Activated naive CD4-positive, alpha-beta T cell treated with anti-CD3 and anti-CD28 coated beads for 36 hours (primary cell): ENCODE measurements at places on chromosomes 1 and 21. TPM values are rescaled to one million over a fixed set of nuclear protein-coding genes. Genes with fewer than 3 reads are reported as not detected.
A peak's percentile ranks its signal among the peaks of the same experiment; 100 is the strongest.

GRCh38 chr1:85836736-85837135, 128.5 kb upstream of the ZNHIT6 start:
- no peak for DNase-seq

Gene CCDC27
- not detected for total RNA-seq

- DNase-seq, result peak; percentile 92
Observed at GRCh38 chr1:171313835-171314320, at the start of gene FMO4. Gene FMO4, plus strand, starts transcription at chr1:171314183. Its CDS starts 5,643 bp downstream, at chr1:171319826.

DNA sequence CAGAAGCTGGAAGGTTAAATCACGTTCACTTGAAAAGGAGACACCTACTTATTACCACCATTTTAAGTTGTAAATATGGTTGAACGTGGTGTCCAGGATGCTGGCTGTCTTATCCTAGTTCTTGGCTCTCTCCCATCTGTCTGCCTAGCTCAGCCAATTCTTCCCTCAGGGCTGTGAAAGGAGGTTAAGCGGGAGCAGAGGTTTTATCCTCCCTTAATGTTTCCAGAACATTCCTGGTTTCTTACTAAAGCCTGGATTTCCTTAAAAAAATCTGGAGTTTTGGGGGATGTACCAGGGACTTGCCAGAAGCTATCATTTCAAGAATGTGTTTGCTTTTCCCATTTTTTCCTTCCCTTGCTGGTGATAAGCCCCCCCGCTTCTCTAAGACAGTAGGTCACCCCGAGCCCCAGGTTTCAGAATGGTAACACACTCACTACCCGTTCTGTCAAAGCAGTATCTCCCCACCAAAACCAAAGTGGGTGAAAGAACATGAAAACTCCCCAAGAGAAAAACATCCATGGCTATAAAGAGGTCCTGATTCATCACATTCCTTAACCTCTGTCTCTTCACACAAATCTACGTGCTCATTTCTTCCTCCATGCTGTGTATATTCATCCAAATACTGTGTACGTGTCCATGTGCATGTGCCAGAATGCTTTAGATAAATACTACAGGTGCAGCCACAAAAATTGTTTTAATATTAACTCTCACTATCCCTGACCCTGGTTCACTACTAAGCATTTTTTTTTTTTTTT, 114.7 kb downstream of the MAP3K21 start:
- DNase-seq, result no peak

DNA sequence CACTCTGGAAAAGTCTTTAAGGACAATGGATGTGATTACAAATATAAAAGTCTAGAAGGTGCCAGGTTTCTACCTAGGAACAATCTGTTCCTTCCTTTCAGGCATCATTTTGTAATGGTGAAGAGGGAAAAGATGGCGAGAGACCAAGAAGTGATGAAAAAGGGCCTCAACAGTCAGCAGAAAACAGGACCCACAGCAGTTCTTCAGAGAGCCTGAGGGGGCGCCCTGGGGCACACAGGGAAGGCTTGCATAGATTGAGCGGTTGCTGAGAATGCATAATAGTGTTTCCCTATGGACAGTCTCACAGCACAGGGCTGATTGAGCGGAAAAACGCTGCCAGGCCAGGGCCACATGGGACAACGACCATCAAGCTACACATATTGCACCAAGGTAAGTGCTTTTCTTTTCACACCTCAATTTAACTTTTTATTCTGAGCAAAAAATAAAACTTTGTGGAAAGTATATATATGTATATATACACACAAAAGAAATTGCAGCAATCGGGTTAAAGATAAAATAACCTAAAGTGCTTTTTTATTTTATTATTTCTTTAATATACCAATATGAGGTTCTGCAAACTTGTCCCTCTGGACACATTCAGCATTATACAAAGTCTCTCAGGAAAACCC, 3.1 kb upstream of the YRDC start:
- peak; percentile 73 for DNase-seq

- DNase-seq, result no peak
Observed at GRCh38 chr1:84771895-84772294, 81.6 kb upstream of the SSX2IP start.

DNA sequence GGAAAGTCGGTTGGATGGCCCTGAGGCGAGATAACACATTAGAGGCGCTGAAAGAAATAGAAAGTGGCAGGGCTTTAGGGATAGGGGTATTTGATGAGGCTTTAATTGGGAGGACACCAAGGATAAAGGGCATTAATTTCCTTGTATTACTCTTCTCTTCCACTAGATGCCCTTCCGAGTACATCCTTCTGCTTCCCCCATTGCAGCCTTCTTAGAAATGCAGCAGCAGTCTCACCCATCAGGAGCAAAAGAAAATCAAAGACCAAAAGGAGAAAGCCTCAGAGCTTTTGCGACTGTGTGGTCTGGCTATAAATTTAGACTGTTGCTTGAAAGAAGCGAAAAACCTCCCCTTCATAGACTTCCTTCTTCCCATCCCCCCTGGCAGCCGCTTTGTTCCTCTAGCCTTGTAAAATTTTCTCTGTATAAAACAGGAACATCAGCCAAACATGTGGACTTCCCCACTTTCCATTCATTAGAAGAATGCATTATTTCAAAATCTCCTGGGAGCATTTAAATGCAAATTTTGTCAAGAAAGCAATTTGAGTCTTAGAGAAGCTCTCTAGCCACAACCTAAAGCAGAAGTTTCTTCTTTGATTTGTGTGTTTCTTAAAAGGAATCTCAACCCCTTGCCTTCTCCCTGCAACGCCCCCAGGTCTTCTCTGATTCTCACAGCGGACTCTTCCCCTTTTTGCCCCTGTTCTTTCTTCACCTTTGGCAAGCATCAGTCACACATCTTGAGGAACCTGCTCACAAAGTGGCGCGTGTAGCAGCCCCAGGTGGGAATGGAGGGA, 76.6 kb downstream of the NDUFS5 start:
- DNase-seq, result peak; percentile 46

DNA sequence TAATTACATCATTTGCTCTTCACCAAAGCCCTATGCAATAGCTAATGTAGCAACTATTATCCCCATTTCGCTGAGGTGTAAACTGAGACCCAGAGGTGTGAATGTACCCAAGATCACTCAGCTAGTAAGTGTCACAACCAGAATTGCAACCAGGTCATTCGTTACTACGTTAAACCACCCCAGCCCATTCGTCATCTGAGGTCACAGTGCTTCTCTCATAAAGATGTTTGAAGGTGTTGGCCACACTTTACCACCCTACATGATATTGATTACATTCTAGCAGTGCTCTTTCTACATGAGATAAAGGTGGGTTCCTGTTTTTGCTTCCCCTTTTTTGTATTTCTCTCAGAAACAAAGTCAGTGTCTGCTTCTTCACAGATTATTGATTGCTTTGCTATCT, 195.3 kb downstream of the ZBTB18 start:
- no peak for DNase-seq

DNA sequence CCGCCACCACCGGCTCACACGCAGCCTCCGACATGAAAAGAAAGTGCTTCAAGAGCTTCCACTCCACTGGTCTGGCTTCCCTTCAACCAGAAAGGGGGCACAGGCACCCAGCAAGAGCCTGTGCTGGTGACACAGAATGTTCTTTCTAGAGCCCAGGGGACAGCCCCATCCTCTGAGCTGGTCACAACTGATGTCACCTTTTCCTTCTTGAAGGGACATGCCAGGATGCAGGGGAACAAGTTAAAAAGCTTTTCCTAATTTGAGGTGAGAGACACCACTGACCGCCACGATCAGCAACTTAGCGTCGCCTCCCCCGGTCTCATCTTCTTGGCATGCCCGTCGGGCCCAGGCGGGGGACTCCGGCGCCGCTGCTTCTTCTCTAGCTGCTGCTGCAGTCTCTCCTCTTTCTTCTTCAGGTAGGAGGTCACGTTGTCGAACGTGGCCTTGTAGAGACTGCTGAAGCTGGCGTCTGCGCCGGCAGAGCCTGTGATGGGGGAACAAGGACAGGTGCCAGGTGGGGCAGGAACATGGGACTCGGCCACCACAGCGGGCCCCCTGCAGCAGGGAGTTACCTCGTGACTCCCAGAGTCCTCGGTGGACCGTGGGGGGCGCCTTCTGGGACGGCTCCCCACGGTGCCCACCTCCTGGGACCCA, 29.5 kb downstream of the WDR4 start:
- DNase-seq, result peak; percentile 24

- peak; percentile 21 for DNase-seq
Observed at GRCh38 chr1:159869173-159869572, 6.7 kb upstream of the VSIG8 start.

- no peak for DNase-seq
Observed at GRCh38 chr1:97392701-97393100, 528.1 kb downstream of the DPYD start.

Gene TDRD5
- not detected for total RNA-seq

GRCh38 chr1:183942933-183943693, 94.4 kb downstream of the COLGALT2 start:
- no peak for DNase-seq

Gene NFIA
- total RNA-seq, result 1.1 TPM

DNA sequence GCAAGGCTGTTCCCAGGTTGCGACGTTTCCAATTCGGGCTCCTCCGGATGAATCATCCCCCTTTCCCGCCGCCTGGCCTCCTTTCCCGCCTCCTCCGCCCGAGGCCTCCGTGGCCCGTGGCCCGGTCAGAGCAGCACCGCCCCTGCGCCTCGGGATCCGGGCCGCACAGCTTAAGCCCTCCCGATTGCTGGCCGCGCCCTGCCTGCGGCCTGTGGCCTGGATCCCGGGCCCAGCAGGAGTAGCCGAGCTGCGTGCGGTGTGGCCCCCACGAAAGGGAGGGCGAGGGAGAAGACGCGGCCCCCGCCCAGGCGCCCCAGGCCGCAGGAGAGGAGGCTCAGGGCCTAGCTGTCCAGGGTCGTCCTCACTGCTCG, 1.0 kb downstream of the TMEM200B start:
- DNase-seq, result peak; percentile 14

- no peak for DNase-seq
Observed at GRCh38 chr1:38046884-38047602, 450 bp upstream of the POU3F1 start.

Gene SIPA1L2
- total RNA-seq, result 2.6 TPM

Gene CENPF
- 116 TPM for total RNA-seq

Gene SYT11
- 7.0 TPM for total RNA-seq

GRCh38 chr1:23793861-23794731, 3.2 kb downstream of the LYPLA2 start:
- no peak for DNase-seq

Gene DPM3
- 31.4 TPM for total RNA-seq

DNA sequence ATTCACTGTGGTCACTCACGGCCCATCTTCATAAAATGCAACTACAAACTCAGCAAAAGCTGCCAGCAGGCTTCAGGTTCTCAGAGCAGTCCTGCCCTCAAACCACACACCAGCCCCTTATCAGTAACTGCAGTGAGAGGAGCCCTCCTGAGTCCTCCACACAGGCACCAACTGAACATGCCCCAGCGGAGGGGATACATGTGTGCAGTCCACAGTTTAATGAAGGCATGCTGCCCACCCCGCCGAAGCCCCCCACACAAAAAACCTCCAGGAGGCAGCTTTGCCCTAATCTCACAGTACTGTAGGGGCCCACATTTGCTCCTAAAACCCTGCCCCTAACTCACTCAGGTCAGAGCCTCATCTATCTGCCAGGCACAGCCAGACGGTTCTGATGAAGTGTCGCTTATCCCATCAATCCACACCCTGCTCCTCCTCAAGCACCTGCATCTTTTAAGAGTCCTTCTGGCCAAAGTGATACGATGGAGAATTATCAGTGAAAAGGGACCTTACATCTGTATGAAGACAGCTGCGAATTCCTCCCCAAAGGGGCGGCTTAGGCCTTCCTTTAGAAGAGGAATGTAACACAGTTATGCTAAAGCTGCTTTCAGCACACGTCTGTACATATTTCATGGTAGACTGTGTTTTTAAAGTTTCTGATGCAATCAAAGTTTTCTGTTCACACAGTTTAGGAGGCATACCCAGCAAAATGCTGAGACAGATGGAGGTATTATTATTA, 3.5 kb downstream of the ABCB10 start:
- DNase-seq, result no peak

- no peak for DNase-seq
Observed at GRCh38 chr1:14928412-14928811, 225.1 kb upstream of the TMEM51 start.

- DNase-seq, result no peak
Observed at GRCh38 chr1:242225767-242226573, 227.1 kb upstream of the MAP1LC3C start.

GRCh38 chr1:9542430-9542829, 3.2 kb downstream of the SLC25A33 start:
- DNase-seq, result no peak

DNA sequence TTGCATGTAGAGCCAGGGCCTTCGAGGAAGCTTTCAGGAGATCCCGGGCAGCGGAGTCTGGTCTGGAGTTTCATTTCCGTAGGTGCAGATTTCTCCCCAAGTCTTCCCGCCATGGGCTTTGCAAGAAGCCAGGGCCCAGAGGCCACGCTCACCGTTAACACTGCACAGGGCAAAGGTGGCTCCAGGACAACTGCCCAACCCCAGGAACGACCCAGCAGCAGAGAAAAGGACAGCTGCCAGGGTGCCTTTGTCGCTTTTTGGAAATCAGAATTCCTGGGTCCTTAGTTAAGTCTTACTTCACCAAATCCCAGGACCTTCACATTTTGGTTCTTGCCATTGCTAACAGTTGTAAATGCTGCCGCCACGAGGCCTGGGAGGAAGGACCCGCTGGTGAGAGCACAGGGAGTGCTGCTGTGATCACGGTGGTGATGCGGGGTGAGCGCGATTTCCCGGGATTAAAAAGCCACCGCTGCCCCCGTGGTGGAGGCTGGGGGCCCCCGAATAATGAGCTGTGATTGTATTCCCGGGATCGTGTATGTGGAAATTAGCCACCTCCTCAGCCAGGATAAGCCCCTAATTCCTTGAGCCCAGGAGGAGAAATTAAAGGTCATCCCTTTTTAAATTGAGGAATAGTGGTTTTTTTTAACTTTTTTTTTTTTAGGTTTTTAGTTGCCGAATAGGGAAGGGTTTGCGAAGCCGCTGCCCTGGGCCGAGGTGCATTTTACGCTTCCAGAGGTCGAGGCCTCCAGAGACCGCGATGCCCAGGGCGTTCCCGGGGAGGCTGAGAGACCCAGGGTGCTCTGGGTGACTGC, 8.2 kb downstream of the SIM2 start:
- peak; percentile 52 for DNase-seq

Gene ORC1
- total RNA-seq, result 49.3 TPM

DNA sequence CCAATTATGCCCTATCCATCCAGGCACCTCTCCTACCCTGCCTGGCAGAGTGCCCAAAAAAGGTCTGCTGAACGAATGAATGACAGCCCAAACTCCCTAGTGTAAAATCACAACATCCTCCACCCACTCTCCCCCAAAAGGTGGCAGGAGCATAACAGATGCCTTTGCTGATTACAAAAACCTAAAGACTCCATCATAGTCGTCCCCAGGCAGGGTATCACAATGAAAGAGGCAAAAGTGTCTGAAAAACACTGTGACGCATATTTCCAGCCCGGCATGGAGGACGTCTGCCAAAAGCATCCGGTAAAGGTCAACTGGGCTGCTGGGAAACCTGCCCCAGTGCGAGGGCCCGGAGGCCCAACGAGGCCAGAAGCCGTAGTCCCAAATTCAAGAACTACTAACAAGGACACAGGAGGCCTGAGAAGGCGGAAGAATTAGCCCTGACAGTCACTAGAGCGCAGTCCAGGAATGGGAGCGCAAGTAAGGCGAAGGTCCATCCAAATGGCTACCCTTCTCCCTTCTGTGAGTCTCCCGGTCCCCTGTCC, 576 bp downstream of the SMIM12 start:
- peak; percentile 57 for DNase-seq

Gene OR2L5
- total RNA-seq, result not detected
